ENCODE measurements at places on chromosomes 4 and X. TPM values are rescaled to one million over a fixed set of nuclear protein-coding genes. Genes with fewer than 3 reads are reported as not detected.

CXCL6 gene
- 0.77 TPM for total RNA-seq

GRCh38 chr4:48767055-48767929 is 12.8 kb downstream of the FRYL start:
- no peak for DNase-seq

GRCh38 chr4:105622269-105622668 is 69.8 kb downstream of the ARHGEF38 start:
- DNase-seq = no peak

GRCh38 chr4:113553082-113553481 is 208.5 kb downstream of the CAMK2D start:
- DNase-seq = no peak

GRCh38 chr4:43234626-43235415 is 342.3 kb downstream of the GRXCR1 start:
- DNase-seq = peak; percentile 5

DNA sequence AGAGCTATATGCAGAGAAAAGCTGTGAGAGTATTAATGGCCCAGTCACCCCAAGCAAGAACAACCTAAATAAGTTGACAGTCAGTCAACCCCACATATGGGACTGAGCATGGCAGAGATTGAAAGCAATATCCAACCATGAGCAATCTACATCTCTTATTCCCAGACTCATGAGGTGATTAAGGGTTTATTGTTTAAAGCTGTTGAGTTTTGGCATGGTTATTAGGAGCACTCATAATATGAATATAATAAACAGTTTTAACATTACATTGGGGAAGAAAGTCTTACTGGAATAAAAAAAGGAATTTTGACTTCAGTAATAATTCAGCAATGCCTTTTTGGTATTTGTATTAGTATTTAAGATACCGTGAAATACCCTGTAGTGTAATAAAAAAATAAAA is 1627.4 kb downstream of the STIM2 start:
- DNase-seq = no peak

NXF2B gene
- total RNA-seq = not detected

- peak; percentile 89 for DNase-seq
These were observed 12.6 kb downstream of the BCOR start for GRCh38 chrX:40085102-40085551.

- DNase-seq = no peak
These were observed 277.2 kb downstream of the EPHA5 start for GRCh38 chr4:65393078-65393477.

BANK1 gene
- 0.26 TPM for total RNA-seq

- no peak for DNase-seq
These were observed 11.3 kb upstream of the PPM1K start for GRCh38 chr4:88295656-88296055.

DNA sequence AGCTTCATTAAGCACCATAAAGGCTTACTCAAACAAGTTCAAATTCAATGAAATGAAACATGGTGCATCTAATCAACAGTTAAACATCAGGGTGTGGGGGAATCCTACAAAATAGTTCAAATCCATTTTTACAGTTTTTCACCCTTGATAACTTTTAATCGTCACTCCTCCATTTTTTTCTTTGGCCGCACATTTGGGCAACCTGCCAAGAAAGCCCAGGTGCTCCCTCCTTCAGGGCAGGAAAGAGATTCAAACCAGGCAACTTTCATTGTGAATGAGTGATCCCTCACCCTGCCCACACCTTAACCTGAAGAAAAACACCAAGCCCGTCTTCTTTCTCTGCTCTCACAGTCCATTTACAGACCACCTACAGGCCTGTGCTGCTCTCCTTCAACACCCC is 24.9 kb downstream of the TRIM61 start:
- DNase-seq = no peak

- DNase-seq = no peak
These were observed 183.2 kb upstream of the CASK start for GRCh38 chrX:42106556-42106955.

Measured in fibroblast of lung (primary cell).